ENCODE measurements at places on chromosomes 13 and 19.

GRCh38 chr13:99250982-99251825, 7.0 kb downstream of the GPR18 start:
- DNase-seq = no peak

DNA sequence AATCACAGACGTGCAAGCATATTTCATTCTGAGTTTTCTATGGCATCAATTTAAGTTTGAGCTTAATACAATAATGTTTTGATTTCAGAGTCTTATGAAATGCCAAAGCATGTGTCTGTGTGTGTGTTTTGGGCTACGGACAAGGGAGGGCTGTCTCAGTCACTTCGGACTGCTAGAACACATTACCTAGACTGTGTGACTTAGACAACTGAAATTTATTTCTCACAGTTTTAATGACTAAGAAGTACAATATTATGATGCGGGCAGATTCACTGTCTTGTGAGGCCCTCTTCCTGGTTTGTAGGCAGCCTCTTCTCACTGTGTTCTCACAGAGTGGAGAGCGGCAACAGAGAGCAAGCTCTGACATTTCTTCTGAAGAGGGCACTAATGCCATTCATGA, 1202.0 kb downstream of the EFNB2 start:
- no peak for DNase-seq

GRCh38 chr19:572743-573518, 535 bp downstream of the BSG start:
- DNase-seq = no peak

DNA sequence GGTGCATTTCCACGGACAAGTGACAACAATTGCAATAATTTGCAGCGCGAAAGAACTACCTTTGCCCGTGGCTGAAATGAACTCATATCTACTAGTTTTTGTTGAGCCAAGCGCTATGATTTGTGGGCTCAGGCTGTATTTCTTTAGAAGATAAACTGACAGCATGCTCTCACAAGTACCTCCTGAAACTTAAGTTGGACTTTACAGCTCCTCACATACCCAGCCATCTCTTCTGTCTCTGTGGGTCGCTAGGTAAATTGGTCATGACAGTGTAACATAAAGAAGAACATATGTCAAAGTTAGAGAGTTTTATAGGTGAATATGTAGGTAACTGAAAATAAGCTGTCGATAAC, 839 bp downstream of the COG6 start:
- DNase-seq = no peak
